Stimulated activated CD4-positive, alpha-beta T cell treated with anti-CD3 and anti-CD28 coated beads, Interleukin-1b, Interleukin-23, amount 100 ng/mL, for 4 hours (primary cell): ENCODE measurements at places on chromosomes 7 and 10.

GRCh38 chr7:106646256-106646655 is 14.7 kb downstream of the CCDC71L start:
- no peak for DNase-seq

DNA sequence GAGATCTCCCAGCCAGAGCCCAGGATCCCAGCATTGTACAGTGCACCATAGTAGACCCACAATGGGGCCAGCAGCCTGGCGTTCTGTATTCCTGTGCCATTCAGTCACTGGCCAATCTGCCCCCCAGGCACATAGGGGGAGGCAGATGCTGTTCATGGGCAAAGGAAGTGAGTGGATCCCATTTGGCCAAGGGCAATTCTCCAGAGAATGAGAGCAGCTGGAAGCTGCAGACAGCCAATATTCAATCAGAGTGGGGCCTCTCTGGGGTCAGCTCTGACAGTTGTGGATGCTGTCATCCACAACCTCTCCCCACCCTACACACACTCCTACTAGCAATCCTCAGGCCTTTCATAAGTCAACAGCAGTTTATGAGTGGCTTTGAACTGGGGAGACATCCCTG is 17.5 kb downstream of the STEAP1B start:
- DNase-seq = no peak

DNA sequence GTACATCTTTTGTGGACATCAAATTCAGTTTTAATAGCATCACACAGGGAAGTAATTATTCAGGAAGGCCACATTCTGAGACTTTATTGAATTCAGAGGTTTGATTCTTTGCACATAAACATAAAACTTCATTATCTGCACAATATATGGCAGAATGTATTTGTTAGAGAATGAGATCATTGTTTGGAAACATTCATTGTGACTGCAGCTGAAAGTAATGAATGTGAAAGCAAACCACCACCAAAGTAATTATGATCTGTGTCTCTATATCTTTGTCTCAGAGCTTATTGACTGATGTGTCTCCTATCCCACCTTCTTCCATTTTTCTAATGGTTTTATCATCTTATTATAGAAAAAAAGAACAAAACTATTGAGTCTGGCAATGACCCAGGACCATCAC is 340.9 kb upstream of the PCDH15 start:
- no peak for DNase-seq

- no peak for DNase-seq
Observed at GRCh38 chr7:19069842-19070241, 47.6 kb downstream of the TWIST1 start.

- DNase-seq = no peak
Observed at GRCh38 chr10:101494650-101495049, 93.4 kb downstream of the POLL start.

DNA sequence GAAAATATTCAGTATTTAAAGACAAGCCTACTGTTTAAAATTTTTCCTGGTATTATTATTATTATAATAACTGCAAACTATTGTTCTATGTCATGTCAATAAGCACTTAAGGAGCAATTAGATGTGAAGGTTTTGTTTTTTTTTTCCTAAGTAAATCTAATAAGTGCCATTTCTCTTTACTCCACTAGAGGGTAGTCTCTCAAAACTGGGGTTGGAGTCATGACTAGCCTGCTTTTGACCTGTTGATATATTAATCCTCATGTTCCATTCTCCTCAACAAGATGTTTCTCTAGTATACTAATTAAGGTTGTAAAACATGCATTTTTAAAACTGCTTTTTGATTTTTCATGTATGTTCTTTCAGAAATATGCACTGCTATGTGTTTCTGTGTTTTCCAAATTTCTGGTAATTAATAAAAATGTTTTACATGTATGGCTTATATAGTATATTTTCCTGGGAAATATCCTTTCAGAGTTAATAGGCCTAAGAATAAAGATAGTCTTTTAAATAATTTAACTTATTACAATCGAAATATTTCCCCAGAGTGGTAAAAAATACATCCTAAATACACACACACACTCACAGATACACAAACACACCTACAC is 1.0 kb upstream of the LRRN3 start:
- DNase-seq = no peak

DNA sequence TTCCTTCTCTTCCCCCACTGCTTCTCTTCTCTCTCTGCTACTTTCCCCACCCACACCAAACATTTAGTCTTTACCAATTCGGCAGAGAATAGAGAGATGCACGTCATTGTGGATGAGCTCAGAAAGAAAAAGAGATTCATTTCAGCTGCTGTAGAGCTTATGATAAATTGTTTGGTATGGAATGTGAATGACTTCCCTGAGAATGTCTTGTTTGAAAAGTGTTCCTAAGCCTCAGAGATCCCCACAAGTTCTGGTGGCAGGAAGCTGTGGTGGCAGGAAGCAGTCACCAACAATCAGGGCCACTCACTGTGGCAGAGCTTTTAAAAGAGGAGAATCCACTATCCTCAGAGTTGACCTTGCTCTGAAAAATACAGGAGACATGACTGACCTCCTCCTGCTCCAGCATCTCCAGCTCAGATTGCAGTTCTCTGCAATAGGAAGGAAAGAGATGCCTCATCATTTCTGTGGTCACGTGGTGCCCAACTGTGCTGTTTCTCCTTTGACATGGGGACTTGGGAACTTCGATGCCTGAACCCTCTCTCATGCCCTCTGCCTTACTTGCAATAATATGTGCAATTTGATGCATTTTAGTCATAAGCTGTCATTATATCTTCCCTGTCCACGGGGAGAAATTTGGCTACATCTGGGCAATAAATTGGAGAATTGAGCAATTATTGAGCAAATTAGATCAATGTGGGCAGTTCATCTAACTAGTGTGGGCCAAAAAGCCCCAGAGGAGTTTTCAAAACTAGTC is 76.5 kb downstream of the BMPER start:
- no peak for DNase-seq

GRCh38 chr10:62239994-62240393 is 28.6 kb downstream of the RTKN2 start:
- DNase-seq = no peak

- DNase-seq = no peak
Observed at GRCh38 chr10:133235932-133236331, 1.7 kb upstream of the VENTX start.

DNA sequence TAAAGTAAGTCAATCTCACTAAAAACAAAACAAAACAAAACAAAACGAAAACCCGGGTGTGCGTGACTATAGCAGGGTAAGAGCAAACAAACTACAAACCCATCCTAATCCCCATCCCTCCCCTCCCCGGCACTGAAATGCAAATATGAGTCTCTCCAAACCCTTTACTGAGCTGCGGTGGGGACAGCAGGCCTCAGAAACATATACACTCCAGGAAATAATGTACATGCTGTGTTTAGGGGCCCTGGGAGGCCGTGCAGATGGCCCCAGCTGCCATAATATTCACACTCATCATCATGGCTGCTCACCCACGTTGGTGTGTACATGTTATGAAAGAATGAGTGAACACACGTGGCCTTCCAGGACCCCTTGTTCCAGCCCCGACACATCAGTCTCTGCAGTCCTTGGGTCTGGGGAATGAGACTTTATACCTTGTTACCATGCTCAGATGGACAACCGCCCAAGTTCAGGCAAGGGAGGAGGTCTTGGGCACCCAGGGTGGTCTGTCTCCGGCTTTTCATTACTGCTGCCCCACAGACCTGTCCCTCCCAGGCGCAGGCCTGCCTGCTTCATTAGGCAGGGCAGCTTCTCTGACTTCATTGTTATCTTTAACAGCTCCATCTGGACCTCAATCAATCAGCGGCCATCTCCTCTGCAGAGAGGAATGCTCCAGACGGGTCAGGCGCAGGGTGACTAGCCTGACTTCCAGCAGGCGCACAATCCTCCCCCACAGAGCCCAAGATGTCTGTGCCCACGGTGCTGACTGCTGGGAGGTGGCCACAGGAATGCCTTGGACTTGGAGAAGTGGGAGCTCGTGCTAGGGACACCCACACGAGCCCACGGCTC is 20.6 kb downstream of the HSPA12A start:
- no peak for DNase-seq

DNA sequence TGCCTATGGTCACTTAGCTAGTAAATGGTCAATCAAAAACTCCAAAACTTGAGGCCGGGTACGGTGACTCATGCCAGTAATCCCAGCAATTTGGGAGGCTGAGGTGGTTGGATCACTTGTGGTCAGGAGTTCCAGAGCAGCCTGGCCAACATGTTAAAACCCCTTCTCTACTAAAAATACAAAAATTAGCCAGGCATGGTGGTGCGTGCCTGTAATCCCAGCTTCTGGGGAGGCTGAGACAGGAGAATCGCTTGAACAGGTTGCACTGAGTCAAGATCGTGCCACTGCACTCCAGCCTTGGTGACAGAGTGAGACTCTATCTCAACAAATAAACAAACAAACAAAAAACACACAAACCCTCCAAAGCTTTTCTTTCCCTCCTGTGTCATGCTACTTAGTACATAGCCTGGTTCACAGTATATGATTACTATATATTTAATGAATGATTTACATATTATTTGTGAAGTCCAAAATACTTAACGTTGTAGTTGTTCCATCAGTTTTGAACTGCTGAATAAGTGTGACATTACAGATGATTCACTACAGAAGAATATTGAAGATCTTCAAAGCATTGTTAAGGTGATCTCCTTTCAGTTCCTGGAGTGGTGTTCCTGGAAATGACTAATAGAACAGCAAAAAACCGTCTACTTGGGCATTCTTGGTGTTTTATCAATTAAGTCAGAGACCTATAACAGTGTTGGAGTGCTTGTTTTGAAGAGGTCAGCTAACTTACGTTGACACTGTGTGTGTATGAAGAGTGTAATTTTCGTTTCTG is 72.9 kb downstream of the ADK start:
- no peak for DNase-seq

DNA sequence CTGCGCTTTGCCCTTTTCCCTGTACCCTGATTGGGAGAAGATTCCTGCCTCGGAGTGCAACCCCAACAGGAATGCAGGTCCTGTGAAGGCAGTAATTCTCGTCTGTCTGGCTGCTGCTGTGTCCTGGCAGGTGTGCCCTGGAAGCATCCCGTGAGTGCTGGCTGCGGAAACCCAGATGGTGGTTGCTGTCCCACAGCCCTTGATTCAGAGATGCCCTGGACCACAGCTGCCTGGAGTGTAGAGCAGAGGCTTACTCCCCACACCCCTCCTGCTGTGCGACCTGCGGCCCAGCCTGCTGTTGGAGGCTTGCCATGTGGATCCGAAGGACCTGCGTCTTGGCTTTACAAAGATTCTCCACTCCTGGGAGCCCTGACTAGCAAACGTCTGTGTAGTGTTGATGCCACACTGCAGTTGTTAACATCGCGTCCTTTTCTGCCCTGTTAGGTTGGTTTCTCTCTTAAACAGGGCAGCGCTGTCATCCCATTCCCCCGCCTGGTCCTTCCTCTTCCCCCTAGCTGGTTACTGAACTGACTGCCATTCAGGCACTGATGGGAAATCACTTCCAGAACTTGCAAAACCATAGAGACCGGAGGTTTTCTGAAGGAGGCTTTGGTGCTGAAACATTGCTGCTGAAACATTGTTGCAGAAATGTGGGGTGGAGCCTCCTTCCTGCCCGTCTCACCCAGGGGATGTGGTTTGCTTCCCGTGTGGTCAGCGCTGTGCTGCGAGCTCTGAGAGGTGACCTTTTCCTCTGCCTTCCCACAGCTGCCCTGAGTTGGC is 53.3 kb downstream of the DNAJB6 start:
- no peak for DNase-seq

DNA sequence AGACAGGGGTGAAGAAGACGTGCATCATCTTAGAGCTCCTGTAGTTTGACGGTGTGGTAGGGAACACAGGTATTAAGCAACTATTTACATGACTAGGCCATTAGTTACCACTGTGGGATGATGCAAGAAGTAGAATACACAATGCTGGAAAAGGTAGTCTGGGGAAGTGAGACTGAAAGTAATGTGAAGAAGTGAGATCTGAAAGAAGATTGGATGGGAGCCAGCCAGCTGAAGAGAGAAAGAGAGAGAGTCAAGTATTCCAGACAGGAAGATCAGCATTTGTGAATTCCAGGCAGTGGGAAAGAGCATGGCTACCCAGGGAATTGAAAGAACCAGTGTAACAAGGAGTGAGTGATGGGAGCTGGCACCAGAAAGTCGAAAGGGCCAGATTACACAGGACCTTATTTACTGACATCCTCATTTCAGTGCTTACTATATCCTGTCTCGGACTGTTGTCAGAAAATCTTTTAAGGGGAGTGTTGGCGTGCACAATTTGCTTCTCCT is 4.0 kb upstream of the CFAP58 start:
- no peak for DNase-seq

- DNase-seq = no peak
Observed at GRCh38 chr10:117249493-117250093, 8.7 kb downstream of the SLC18A2 start.

DNA sequence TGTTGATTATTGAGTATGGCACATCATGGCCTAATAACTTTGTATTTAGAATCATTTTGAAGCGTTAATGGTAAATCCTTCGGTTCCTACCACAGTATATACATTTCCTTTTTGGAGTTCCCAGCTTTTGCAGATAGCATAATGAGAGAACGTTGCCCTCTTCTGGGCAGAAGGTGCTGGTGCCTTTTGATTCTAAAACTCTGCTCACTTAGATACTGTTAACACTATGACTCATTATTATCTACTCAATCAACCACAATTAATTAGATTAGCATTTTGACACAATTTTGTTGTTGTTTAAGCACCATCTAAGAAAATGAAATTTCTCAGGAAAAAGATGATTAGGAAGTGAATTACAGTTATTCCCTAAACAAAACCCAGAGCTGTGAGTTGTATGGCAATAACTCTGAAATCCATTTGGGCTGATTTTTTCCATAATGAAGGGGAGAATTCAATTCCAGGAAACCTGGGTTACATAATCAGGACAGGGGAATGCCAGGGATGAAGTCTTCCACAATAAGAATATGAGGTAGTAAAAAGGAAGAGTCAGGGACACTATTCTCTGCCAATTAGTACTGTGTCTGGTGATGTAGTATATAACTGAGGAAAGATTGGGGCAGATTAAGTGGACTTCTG is 11.5 kb upstream of the DLD start:
- DNase-seq = no peak

GRCh38 chr7:31758755-31759154 is 71.7 kb downstream of the PPP1R17 start:
- DNase-seq = no peak

- DNase-seq = no peak
Observed at GRCh38 chr7:35253710-35254495, at the start of gene TBX20. Gene TBX20, minus strand, starts transcription at chr7:35254100. Its CDS starts 480 bp downstream, at chr7:35253620.

DNA sequence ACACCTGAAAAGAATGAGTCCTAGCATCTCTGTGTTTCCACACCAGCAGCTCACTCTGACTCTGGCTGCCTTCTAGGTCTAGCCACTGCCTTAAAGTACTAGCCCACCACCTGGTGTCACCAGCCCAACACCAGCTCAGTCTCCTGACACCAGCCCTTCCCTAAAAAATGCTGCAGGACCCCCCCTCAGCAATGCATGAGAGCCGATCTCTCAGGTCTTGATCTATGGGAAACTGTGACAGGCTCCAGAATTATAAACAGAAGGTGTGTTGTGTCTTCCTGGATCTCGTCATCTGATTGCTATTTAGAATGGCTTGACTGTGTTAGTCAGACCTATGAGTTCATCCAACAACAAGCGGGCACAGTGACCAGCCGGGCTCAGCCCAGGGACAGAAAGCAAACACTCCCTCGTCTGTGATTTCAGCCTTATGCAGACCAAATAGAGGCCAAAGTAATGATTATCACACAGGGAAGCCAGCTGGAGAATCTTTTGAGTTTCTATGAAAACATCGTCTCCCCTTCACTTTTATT is 66.6 kb downstream of the CUBN start:
- DNase-seq = no peak

GRCh38 chr10:103823706-103824272 is 31.6 kb downstream of the SH3PXD2A start:
- no peak for DNase-seq
